Islet precursor cell (in vitro differentiated cells): ENCODE measurements at places on chromosomes 4 and X.

DNA sequence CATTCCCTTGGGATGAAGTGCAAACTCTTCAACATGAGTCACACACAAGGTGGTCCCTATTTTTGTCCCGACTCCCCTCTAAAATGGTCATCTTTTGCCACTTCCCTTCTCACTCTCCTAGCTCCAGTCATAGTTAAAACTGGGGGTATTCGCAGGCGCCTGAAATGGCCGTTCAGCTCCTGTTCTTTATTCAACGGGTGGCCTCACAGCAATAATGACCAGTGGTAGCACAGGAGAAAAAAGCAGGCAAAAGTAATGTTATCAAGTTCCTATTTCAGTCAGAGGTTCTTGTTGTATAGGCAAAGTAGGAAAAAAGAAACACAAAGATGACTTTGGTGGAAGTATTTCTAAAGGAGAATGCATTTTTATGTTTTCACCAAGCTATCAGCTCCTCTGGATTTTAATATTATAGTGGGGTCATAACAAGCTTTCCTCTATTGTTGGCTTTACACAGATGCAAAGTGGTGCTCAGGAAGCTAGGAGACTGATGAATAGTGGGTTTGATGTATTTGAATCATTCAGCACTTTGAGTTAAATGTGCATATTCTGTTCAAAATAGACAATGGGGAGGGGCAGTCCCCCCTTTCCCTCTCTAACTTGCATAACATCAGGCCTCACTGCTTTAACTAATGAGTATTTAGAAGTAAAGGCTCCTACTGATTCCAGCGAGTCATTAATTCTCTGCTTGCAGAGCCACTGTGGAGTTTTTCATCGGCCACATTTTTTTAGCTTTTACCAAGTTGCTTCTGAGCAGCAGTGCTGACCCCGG is 171.2 kb upstream of the NDP start:
- no peak for DNase-seq

DNA sequence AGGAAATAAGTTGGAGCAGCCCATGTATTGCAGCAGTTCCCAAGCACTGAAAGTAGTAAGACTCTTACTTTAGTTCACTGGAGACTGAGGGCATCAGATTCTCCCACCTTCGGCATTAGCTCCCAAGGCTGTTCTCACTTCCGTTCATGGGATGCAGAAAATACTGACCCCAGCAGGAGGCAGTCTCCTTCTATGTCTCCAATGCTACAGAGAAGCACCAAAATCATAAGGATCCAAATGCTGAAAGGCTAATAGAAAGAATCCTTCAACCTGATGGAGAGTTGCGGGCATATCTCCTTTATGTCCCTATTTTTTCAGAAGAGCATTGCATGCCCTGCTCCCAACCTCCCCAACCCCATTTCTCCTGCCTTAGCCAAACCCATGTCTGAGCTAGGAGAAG is 32.4 kb downstream of the ADH7 start:
- DNase-seq: no peak

DNA sequence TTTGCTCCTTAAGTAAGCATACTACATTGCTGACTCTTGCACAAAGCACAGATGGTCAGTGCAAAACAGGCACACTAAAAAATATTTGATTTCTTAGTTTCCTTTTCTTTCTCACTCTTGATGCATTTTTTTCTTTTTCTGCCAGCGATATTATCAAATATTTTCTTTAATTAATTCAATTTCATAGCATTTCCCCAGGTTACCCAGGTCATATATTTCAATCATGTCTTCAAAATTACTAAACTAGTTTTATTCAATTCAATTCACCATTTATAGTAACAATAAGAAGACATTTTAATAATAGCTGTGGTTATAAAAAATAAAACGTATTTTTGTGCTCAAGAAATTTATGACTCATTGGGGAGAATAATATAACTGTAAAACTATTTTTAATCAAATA is 421.2 kb downstream of the GASK1B start:
- DNase-seq: no peak

GRCh38 chr4:26161030-26161824 is 159.6 kb upstream of the RBPJ start:
- DNase-seq: no peak

- no peak for DNase-seq
Observed at GRCh38 chr4:98601708-98602107, 56.7 kb downstream of the TSPAN5 start.

GRCh38 chr4:155025762-155026457 is 182.5 kb upstream of the NPY2R start:
- peak; percentile 84 for DNase-seq

DNA sequence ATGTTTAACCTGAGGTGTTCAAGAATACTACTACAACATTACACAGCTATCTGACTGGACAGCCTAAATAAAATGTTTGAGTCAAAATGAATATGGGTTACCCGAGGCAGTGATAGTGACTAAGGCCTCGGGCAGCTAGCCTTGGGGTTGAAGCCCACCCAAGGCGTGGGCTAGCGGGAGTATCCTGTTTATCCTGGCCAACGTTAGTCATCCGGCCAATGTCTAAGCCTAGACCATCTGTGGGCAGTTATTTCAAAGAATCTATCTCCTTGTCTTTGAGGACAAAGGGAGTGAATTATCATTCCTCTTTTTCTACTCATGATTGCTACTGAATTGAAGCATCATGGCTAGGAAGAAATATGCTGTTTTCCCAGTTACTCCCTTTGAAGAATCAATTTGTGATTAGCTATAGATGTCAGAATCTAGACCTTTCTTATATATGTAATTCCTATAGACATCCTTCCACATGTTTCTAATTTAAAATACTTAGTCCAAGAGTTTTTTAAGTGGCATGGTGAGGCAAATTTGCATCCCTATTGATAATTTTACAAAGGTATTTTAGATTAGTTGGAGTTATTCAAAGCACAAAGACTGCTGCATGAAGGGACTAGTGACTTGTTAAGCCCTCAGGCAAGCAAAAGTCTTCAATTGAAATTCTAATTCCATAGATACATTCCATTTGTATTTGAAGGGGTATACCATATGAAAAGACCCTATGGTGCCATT is 6.0 kb upstream of the PDGFC start:
- DNase-seq: no peak

DNA sequence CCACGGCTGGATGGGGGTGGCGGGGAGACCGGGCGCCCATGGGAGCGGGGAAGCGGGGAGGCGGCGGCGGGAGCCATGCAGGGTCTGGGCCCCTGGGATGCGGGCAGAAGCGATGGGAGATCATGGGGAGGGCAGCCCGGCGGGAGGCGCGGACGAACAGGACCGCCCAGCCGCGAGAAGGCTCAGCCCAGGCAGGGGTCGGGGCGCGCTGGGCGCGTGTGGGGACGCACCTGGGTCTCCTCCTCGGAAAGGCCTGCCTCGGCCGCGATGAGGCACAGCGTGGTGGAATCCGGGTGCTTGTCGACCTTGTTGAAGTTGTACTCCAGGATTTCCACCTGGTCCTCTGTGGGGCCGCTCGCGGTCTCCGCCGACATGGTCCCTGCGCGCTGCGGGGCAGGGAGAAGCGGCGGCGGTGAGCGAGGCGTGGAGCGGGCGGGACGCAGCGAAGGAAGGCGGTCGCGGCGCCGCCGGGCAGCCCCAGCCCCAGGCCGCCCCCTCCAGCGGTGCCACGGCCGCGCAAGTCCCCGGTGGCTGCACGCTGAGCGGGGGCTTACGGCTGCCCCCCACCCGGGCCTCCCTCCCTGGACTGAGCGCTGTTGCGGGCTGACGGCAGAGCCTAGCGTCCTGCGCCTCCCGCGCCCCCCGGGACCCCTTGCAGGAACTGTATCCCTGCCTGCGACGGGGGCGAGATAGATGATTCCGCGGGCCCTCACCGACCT is 25.3 kb downstream of the HOPX start:
- DNase-seq: peak; percentile 65

GRCh38 chr4:122562449-122562848 is 58.4 kb downstream of the IL21 start:
- no peak for DNase-seq

- DNase-seq: no peak
Observed at GRCh38 chr4:54909961-54910360, 215.4 kb downstream of the KDR start.

DNA sequence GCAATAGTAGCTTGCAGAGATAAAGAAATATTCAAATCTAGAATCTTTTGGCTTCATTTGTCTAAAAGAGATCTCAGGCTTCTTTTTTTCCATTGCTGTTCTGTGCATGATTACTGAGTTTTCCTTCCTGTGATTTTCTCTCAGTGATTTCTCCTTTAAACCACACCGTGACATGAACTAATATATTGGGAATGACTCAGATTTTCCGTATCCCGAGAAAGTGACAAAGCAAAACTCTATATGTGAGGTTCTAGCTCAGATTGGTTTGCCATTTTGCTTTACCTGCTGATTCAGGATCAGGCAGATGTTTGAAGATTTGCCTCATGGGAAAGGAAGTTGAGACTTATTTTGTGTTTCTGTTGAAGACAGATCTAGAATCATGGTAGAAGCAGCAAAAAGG is 59.4 kb downstream of the MTHFD2L start:
- DNase-seq: no peak

- no peak for DNase-seq
Observed at GRCh38 chrX:9465380-9466123, 694 bp downstream of the TBL1X start.

GRCh38 chrX:77398330-77398954 is 48.7 kb upstream of the FGF16 start:
- DNase-seq: no peak

- DNase-seq: no peak
Observed at GRCh38 chr4:88989990-88990389, 67.0 kb downstream of the FAM13A start.

DNA sequence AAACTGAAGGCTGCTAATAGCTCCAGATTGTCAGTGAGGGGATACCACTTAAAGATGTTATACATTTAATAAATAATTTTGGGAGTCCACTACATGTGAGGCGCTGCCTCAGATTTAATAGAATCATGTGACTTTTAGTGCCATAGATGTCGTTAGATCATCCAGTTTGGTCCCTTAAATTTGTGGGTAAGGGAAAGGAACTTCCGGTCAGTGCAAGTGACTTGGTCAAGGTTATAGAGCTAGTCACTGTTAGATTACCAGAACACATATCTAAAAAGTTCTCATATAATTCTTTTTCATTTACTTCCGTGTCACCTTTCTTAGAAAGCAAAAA is 529 bp upstream of the UBA6 start:
- DNase-seq: no peak

- no peak for DNase-seq
Observed at GRCh38 chr4:85659610-85660218, 184.8 kb downstream of the ARHGAP24 start.

DNA sequence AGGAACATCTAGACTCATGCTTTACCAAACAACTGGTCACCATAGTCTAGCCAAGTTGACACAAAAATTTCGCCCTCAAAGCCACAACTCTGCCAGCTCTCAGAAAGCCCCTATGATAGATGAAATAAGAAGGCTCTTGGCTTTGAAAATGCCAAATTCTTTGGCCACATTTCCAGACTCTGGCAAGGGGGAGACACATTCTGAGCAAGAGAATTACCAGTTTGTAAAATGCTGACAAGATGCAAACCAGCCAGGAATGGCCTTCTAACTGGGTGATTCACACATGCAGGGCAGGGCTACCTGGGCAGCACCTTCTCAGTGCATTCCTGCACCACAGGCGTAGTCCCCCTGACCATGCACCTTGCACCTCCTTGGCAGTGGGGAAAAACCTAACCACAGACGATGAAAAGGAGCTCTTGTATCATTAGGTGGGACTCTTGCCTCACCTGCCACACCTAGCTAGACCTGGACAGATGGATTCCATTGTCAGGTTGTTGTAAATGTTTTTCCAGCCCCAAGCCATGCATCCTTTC is 77.4 kb upstream of the CPEB2 start:
- peak; percentile 50 for DNase-seq

GRCh38 chrX:129540068-129540653 is at the start of gene OCRL:
Gene OCRL, plus strand, starts transcription at chrX:129540259. Its CDS starts 181 bp downstream, at chrX:129540440.
- DNase-seq: peak; percentile 84

- DNase-seq: no peak
Observed at GRCh38 chrX:47248576-47248975, 15.8 kb downstream of the USP11 start.

- peak; percentile 63 for DNase-seq
Observed at GRCh38 chr4:99825272-99825671, 8.6 kb downstream of the DAPP1 start.

DNA sequence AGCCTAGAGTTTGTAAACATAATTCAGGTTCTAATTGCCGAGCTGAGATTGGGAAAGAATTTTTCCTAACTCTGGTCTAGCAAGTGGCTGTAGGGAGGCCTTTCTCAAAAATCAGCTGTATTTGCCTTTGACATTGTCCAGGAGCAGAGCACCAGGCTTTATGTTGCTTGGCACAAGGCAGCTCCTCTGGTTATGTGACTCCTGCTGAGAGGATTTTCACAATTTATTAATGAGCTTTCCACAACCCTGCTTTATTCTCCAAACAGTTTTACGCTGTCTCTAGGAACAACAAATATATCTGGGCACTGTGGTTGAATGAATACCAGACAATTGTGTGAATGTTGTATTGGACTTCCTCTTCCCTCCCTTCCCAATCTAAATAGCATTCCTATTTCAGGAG is 14.9 kb downstream of the LSM6 start:
- no peak for DNase-seq

DNA sequence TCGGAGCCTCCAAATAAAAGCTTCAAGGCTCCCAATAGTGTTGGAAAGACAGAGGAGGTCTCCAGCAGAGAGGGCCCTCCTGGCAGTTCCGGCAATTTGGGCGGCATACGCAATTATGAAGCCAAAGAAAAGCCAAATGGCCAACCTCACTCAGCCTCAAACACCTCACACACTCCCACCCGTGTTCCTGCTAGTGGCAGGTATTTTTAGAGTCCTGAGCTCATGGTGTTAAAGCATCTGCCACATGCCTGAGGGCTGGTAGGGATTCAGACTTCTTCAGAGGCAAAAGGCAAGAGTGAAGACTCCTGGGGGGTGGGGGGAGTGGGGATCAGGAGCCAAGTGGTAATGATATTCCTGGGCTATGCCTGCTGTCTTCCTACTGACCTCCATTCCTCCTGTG is 7.4 kb downstream of the RAB33A start:
- DNase-seq: no peak

GRCh38 chrX:154605566-154605965 is 13.5 kb downstream of the CTAG1B start:
- no peak for DNase-seq

DNA sequence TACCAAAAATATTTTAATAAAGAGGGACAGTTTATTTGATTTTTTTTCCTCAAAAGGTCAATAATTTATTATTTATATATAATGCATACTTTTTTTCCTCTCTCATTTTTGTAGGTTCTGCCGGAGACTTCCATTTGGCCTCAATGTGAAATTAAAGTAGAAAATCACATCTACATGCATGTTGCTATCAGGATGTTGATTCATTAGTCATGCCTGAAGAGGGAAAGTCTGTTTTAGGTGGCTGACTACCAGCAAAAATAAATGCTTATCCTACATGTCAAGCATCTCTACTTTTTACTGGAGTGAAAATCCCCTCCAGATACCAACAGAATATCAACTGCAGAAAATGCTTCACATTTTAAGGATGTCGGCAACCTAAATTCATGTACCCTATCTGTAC is 41.5 kb downstream of the KIAA0232 start:
- DNase-seq: no peak

- DNase-seq: no peak
Observed at GRCh38 chr4:174273930-174274329, 9.5 kb downstream of the FBXO8 start.
